ENCODE measurements at places on chromosomes 12 and 14.

GRCh38 chr14:69318241-69318640 lies 58.3 kb downstream of the GALNT16 start:
- peaks cover 6% of the 10 kb centered on the region for H3K4me1 ChIP-seq
- H3K36me3 ChIP-seq: no peaks in the 10 kb centered on the region
- no peak overlapping the region for H3K4me3 ChIP-seq
- no peak overlapping the region for H3K27ac ChIP-seq

GRCh38 chr14:88961214-88961613 lies 136.8 kb downstream of the TTC8 start:
- no peak for DNase-seq
- no peak overlapping the region for H3K27ac ChIP-seq
- no peaks in the 10 kb centered on the region for H3K4me1 ChIP-seq
- H3K4me3 ChIP-seq: no peak overlapping the region
- no peaks in the 10 kb centered on the region for H3K36me3 ChIP-seq

DNA sequence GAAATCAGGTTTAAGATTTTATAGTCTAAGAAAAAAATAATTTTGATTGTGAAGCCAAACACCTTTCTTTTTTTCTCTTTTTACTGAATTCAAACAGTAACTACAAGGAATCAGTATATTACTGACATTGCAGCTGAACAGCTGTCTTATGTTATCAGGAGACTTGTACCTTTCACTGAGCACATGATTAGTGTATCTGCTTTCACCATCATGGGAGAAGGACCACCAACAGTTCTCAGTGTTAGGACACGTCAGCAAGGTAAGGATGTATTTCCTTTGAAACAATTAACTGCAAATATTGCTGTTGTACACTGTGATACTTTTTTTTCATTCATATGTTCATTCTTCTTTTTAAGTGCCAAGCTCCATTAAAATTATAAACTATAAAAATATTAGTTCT lies 50.8 kb downstream of the PTPRQ start:
- DNase-seq: no peak
- no peaks in the 10 kb centered on the region for H3K36me3 ChIP-seq
- peaks cover 3% of the 10 kb centered on the region for H3K4me1 ChIP-seq
- no peak overlapping the region for H3K4me3 ChIP-seq
- no peaks in the 10 kb centered on the region for H3K27me3 ChIP-seq

DNA sequence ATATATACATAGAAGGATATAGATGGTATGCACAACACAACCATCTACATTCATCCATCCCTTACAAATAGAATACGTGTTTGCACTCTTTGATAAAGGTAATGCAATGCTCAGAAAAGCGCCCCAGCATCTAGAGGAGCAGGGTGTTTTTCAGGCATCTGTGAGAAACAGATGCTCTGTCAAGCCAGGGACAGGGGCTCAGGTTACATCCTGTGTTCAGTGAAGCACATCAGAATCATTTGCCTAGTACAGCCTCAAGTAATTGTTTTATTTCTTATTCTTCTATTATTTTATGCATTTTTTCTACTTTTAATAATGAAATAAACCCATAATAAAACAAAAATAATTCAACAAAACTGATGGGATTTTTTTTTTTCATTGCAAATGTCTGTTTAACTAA lies 50.5 kb upstream of the HIF1A start:
- H3K4me1 ChIP-seq: peaks cover 8% of the 10 kb centered on the region
- H3K36me3 ChIP-seq: no peaks in the 10 kb centered on the region
- H3K27me3 ChIP-seq: no peaks in the 10 kb centered on the region
- no peak overlapping the region for H3K4me3 ChIP-seq
- no peak for DNase-seq

DNA sequence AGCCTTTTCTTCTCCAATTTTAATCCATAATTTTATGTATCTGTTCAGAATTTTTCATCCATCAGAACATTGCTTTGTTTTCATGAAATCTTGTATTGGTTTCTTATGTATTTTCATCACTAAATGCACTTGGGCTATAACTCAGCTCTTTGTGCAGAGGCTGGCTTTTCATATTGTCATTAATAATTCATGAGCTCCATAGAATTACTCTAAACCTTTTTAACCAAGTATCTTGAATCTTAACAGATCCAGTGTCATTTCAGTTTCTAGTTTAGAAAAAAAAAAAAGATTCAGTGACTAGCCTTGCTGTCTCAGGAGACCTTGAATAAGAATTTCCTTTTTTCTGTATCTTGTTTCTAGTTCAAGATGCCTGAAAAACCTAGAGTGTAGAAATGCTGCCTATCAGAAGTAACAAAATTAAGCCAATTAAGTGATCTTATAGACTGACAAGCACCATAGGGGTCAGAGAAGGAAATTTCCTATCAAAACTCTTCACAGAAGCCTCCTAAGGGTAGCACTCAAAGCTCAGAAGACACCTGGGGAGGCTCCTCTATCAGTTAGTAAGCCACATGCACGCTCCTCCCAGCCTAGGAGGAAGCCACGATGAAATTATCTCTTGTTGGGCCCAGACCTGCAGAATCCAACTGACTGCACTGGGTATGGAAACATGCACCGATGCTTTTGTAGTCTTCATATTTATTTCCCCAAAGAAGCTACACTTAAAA lies 163.4 kb downstream of the KICS2 start:
- no peaks in the 10 kb centered on the region for H3K27me3 ChIP-seq
- no peaks in the 10 kb centered on the region for H3K4me1 ChIP-seq
- H3K36me3 ChIP-seq: no peaks in the 10 kb centered on the region
- DNase-seq: no peak
- H3K27ac ChIP-seq: no peak overlapping the region

DNA sequence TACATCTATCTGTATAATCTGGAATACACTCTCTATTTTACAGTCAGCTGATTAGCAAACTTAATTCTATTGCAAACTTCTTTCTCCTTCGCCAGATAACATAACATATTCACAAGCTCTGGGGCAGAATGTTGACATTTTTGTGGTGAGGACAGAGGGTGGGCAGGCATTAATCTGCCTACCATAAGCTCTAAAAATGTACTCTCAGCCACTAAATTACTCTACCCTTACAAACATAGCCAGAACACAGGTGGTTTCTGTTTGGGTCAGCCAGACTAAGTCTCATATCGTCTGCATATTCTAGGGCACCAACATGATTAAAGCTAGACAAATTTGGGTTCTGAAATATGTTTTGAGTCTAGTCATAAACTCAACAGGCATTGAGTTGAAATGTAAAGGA lies 90.1 kb downstream of the SLC6A15 start:
- H3K4me1 ChIP-seq: no peaks in the 10 kb centered on the region
- H3K36me3 ChIP-seq: no peaks in the 10 kb centered on the region
- H3K27ac ChIP-seq: no peak overlapping the region
- H3K4me3 ChIP-seq: no peak overlapping the region
- DNase-seq: no peak

DNA sequence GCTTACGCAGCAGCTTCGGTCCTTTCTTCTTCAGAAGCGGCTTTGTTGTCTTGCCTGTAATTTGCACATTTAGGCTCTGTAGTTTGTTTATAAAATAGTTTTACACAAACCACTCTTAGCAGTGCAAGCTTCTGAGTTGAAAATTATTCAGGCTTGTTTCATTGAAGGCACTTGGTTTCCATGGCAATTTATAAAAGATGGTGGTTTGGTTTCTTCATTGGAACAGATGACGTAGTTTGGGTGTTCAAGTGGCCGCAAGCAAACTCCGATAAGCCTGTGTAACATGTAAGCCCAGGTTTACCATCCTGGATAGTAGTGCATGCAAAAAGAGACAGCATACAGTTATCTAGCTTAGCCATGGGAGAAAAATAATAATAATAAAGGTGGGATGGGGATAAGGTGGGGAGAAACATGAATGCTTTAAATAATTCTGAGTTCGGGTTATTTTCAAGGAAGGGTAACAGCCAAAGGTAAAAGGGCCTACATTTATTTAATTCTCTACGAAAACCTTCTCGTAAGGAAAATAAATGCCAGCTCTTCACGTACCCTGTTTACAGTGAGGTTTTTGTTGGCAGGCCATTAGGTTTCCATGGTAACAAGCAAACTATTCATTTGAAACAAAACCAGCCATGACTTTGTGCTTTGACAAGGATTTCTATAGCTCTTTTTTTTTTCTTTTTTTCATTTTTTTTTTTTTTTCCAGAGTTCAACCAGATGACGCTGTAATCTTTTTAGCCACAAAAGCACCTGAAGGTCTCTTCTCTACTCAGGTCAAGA lies 189.6 kb upstream of the RPL10L start:
- DNase-seq: no peak
- H3K4me3 ChIP-seq: no peak overlapping the region
- H3K4me1 ChIP-seq: no peaks in the 10 kb centered on the region
- no peaks in the 10 kb centered on the region for H3K27me3 ChIP-seq
- no peaks in the 10 kb centered on the region for H3K36me3 ChIP-seq
- no peak overlapping the region for H3K27ac ChIP-seq

DNA sequence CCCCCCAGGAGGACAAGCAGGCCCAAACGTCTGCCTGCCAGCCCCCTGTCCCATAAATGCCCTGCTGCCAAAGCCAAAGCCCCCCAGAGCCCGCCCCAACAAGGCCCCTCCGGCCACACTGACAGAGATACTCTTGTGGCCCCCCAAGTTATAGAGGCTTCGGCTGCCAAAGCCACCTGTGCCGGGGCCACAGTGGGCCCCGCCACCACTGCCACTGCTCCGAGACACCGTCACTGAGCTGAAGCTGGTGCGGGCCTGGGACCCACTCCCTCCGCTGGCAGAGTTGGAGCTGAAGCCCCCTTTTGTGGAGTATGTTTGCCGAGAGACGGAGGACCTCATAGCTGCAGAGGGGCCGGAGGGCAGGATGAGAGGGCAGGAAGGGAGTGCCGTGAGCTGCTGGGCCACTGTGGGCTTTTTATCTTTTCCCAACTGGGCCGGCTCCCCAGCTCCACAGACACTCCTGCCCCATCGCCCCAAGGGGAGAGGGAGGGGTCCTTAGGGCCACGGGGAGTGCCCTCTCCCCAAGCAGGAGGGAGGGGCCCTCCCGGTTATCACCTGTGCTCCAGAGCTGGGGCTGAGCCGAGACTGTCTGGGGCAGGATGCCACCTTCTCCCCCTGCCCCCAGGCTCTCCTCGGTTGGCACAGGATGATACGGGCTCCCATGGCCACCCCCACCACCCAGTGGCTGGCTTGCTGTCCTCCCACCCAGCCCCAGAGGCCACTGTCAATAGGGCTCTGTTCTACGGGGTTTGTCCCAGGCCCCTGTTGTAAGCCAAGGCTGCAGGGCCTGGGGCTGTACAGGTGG lies at the start of gene KRT79:
Gene KRT79, minus strand, starts transcription at position 390 of the 805 bp plus-strand sequence. Its CDS starts 51 bp downstream, at position 339.
- DNase-seq: no peak
- H3K4me3 ChIP-seq: no peak within 1 kb of the TSS
- H3K27ac ChIP-seq: no peak within 1 kb of the TSS
- no peaks in the 10 kb centered on the region for H3K36me3 ChIP-seq

GRCh38 chr12:24795699-24796347 lies 153.1 kb downstream of the BCAT1 start:
- DNase-seq: no peak
- H3K27ac ChIP-seq: no peak overlapping the region
- H3K4me1 ChIP-seq: peaks cover 11% of the 10 kb centered on the region
- no peaks in the 10 kb centered on the region for H3K27me3 ChIP-seq
- H3K4me3 ChIP-seq: no peak overlapping the region

DNA sequence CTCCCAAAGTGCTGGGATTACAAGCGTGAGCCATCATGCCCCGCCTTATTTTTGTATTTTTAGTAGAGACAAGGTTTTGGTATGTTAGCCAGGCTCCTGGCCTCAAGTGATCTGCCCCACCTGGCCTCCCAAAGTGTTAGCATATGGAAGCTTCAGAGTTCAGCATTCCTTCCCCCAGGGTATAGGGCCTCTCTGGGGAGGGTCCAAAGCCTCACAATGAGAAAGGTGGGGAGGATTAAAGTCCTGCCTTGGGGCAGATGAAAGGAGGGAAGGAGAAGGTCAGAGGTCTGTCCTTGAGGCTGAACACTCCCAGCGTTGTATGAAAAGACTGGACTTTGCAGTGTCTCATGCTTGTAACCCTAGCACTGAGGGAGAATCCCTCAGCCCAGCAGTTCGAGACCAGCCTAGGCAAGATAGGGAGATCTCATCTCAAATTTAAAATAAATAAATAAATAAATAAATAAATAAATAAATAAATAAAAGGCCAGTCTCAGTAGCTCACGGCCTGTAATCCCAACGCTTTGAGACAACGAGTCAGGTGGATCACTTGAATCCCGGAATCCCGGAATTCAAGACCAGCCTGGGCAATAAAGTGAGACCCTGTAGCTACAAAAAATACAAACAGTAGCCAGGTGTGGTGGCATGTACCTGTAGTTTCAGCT lies 22.0 kb upstream of the RCOR1 start:
- DNase-seq: no peak
- H3K27me3 ChIP-seq: no peaks in the 10 kb centered on the region
- no peak overlapping the region for H3K4me3 ChIP-seq
- peaks cover 17% of the 10 kb centered on the region for H3K4me1 ChIP-seq

DNA sequence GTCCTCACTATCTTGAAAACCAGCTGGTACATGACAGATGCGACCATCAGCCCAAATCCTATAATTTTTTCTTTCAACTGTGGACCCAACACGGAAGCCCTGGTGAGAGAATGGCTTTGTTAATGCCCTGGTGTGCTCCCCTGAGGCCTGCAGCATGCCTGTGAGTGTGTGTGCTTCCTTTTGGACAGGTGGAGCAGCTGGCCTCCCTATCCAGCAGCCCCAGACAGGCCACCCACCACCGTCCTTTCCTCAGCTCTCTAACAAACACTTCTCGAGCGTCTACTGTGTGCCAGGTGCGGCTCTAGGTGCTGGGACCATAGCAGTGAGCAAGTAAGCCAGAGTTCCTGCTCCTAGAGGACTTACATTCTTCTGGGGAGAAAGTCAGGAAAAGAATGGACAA lies 78.9 kb upstream of the GZMB start:
- no peak for DNase-seq
- peak overlapping the region; percentile 18 for H3K27ac ChIP-seq
- no peaks in the 10 kb centered on the region for H3K36me3 ChIP-seq
- H3K27me3 ChIP-seq: no peaks in the 10 kb centered on the region

DNA sequence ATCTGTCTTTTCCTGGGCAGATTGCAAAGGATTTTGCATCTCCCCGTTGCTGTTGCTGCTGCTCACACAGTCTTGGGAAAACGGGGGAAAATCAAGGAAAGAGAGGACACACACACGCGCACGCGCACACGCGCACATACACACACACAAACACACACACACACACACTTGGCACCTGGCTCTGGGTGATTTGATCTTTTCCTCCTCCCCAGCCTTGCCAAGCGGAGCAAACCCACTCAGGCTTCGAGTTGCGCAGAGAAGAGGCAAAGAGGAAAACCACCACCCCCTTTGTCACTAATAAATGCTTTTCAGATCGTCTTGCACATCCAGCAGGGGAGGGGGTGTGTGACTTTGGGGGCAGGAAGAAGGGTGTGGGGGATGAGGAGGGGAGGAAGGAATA lies 965 bp upstream of the NOS1 start:
- no peak overlapping the region for H3K4me3 ChIP-seq
- H3K27ac ChIP-seq: no peak overlapping the region
- H3K27me3 ChIP-seq: peaks cover 5% of the 10 kb centered on the region
- H3K4me1 ChIP-seq: no peaks in the 10 kb centered on the region
- no peaks in the 10 kb centered on the region for H3K36me3 ChIP-seq

GRCh38 chr12:30795410-30796312 lies 40.9 kb upstream of the CAPRIN2 start:
- H3K27ac ChIP-seq: no peak overlapping the region
- DNase-seq: no peak
- H3K36me3 ChIP-seq: no peaks in the 10 kb centered on the region
- H3K4me3 ChIP-seq: peak overlapping the region; percentile 22

GRCh38 chr12:56143217-56143616 lies 9.2 kb upstream of the MYL6B start:
- peaks cover 16% of the 10 kb centered on the region for H3K36me3 ChIP-seq
- no peaks in the 10 kb centered on the region for H3K27me3 ChIP-seq
- H3K4me1 ChIP-seq: no peaks in the 10 kb centered on the region

- no peak overlapping the region for H3K27ac ChIP-seq
- no peak for DNase-seq
- no peaks in the 10 kb centered on the region for H3K27me3 ChIP-seq
- no peak overlapping the region for H3K4me3 ChIP-seq
- no peaks in the 10 kb centered on the region for H3K36me3 ChIP-seq
These were observed 6.6 kb upstream of the AAAS start for GRCh38 chr12:53328043-53328435.
